Effector CD4-positive, alpha-beta T cell (primary cell): ENCODE measurements at places on chromosomes 4 and X.

GRCh38 chrX:39012621-39013111 lies 211.4 kb downstream of the MID1IP1 start:
- no peak for DNase-seq

DNA sequence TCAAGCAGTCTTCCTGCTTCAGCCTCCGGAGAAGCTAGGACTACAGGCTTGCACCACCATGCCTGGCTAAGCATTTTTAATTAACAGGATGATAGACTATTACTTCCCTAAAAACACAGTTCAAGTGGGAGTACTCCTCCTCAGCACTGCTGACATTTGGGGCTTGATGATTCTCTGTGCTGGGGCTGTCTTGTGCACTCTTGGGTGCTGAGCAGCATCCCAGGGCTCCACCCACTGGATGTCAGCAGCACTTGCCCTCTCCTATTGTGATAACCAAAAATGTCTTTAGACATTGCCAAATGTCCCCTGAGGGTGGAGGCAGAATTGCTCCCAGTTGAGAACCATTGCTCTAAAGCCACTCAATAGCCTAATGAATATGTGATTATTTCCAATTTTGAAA lies 60.4 kb downstream of the CLCN4 start:
- no peak for DNase-seq

DNA sequence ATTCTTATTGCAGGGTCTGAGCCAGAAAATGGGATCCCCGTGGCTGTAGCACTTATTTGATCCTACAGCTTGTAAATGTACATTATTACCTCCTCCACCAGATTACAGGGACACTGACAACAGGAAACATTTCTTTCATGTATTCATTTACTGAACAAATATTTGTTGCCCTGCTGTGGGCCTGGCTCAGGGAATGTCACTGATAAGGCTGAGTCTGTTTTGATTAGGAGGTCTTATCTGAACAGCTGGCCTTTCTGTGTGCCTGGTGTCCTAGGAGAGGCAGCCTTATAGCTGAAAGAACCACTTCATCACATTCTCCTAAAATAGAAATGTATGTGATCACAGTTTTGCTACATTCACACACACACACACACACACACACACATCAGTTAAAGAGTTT lies 45.5 kb upstream of the PROM1 start:
- DNase-seq, result no peak

DNA sequence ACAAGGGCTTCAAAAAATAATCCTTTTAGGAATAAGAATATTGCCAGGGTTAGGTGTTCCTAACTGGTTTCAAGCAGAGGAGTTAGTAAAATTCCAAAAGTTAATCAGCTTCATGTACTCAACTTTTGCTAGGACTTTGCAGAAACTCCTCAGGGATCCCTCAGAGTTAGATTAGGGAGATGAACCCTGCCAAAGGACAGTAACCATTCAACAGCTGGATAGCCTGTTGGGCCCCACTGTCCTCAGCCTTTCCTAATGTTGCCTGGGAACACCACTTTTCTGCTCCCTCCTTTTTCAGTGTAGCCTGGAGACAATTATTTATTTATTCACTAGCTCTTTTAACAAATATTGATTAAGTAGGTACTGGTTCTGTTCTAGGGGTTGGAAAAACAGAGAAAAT lies 53.8 kb downstream of the NFKB1 start:
- no peak for DNase-seq

GRCh38 chr4:84594724-84595123 lies 11.8 kb downstream of the CDS1 start:
- DNase-seq, result no peak

GRCh38 chr4:173883821-173884220 lies 353.8 kb upstream of the HAND2 start:
- DNase-seq, result no peak

DNA sequence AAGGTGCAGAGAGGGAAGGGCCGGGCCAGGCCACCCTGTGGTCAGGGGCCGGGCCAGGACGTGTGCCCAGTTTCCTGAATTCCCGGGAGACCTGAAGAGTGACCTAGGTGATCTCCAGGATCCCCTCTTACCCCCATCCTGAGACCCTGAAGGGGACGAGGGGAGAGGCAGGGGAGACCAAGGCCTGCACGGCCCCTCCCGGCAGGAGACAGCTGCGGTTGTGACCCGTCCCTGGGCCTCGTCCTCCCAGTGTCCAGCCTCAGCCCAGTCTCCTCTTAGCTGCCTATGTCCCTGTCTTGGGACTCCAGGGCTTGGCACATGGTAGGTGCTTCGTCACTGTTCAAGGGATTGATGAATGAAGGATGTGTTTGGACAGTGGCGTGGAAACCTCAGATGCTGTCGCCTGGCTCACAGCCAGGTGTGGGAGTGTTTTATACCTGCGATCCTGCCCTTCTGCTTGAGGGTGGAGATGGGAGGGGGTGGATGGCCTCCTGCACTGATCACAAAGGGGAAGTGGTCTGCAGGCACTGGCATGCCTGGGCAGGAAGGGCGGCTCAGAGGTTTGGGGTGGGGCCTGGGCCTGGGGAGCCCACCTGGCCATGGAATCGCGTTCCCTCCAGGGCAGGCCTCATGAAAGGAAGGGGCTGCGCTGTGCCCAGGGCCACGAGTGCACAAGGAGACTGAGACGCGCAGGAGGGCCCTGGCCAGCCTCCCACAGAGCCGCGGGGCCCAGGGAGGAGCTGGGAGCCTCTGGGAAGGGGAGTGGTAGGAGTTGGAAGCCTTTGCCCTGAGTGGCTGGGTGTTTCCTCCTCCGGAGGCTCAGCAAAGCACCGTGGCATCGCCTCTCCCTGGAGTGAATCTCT lies 6.9 kb downstream of the SH3TC1 start:
- DNase-seq, result no peak
